Kidney tubule cell (primary cell): ENCODE measurements at places on chromosomes 3 and 15.

DNA sequence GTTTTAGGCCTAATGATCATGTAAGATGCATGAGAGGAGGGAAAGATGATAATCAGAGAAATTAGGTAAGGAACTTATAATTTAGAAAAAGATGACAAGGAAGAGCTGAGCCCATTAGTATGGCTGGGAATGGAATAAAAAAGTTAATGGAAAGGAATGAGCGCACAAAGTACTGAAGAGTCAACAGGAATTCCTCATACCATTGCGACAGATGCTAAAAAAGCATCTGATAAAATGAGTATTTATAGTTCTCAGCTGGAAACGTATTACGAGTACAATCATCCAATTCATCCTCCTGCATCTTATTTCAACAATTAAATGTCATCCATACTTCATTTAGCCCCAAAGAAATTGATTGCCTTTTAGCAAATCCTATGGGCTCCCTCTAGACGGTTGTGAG is 58.9 kb downstream of the TMCC1 start:
- no peak for DNase-seq

- no peak for DNase-seq
Observed at GRCh38 chr3:117565777-117566176, 856.2 kb downstream of the TUSC7 start.

DNA sequence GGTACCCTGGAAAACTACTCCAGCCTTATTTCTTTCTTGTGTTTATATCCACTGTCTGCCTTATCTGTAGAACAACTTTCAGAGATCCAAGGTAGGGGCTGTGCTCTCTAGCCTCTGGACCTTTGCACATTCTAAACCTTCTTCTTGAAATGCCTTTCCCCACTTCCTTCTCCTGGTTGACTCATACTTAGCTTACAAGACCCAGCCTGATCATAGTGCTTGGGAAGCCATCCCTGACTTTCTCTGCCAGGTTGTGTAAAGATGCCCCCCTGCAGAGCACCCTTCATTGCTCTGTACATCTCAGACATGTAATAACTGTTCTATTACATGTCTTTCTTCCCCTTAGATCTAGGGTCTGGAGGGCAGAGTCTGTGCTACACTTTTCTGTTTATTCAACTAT is 50.1 kb downstream of the PPM1L start:
- DNase-seq = peak; percentile 76

DNA sequence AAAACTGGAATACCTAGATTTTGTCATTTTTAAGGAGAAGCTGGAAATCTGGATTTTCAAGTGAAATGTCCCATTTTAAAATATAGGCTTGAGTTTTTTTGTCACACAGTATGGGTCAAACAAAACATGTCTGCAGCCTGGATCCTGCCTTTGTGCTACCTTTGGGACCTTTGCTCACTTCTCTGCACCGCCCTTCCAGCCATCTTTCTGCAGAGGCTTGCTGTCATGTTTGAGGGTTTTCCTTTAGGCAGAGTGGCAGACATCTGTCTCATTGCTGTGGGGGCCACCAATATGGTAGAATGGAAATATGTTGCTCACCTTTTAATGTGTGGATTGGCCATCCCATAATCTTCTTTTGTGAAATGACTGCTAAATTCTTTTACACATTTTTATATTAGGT is 136.3 kb downstream of the EEFSEC start:
- DNase-seq = no peak

GRCh38 chr3:44510000-44510368 is 32.5 kb upstream of the ZNF445 start:
- peak; percentile 38 for DNase-seq
